ENCODE measurements at places on chromosomes 13 and 19.

DNA sequence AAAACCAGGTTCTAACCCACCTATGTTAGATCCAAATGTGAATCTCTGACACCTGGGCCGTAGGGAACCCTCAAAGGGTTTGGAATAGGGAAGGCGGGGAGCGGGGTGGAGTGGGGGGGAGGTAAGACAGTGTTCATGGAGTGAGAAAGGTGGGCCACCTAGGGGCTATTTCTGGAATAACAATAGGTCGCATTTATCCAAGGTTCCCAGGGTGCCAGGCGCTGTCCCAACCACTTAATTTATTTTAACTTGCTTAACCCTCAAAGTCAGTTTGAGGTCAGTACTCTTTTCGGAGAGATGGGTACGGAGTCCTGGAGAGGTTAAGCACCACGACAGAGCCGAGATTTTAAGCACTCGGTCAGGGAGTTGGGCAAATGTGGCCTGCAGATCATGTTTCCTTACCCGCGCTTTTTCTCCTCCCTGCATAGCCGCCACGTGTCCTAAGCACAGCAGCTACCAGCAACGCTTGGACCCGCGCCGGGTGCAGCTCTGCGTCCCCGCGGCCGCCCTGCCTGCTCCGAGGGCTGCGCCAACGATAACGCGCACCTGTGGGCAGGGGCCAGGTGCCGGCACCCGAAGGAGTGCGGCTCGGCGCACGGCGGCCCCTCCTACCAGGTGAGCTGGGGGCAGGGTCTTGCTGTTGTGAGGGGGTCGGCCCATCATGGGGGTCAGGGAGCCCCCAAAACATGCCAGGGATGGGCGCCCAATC is 25.0 kb upstream of the FXYD3 start:
- peak; percentile 43 for DNase-seq

GRCh38 chr19:46766569-46767317 is 20.5 kb upstream of the STRN4 start:
- DNase-seq: no peak

- no peak for DNase-seq
Observed at GRCh38 chr19:38412961-38413360, 10.1 kb downstream of the FAM98C start.

DNA sequence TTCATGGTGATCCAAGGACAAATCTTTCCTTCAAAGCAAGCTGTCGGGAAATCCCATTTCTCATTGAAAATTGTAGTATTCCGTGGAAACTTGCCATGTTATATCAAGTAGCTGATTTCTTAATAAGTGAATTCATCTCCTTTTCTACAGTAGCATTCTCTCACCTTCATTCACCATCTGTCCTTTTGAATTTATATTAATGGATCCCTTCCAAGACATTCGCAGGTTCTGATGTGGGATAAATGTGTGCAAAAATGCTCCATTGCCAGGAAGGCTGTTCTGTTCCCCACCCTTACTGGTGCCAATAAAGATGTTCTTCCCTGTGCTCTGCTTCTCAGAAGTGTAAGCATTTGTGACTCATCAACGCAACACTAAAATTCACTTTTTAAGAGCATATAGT is 36.2 kb downstream of the AMER2 start:
- no peak for DNase-seq

- DNase-seq: no peak
Observed at GRCh38 chr13:74280093-74280794, 146.0 kb upstream of the KLF12 start.

GRCh38 chr13:46541210-46541609 is 11.8 kb upstream of the LRCH1 start:
- no peak for DNase-seq

Measured in NCI-H524 treated with DMSO at 0.1 percent for 48 hours (cell line).